Stimulated activated naive CD8-positive, alpha-beta T cell treated with anti-CD3 and anti-CD28 coated beads, Interleukin-15, Interleukin-2, amounts not matched to agents 100 U/mL and 50 U/mL, for 24 hours (primary cell): ENCODE measurements at places on chromosomes 7 and 10.

GRCh38 chr10:34978080-34978479, 112.1 kb downstream of the CUL2 start:
- DNase-seq, result no peak

GRCh38 chr7:149719912-149720335, 53.5 kb downstream of the ZNF467 start:
- DNase-seq, result no peak

DNA sequence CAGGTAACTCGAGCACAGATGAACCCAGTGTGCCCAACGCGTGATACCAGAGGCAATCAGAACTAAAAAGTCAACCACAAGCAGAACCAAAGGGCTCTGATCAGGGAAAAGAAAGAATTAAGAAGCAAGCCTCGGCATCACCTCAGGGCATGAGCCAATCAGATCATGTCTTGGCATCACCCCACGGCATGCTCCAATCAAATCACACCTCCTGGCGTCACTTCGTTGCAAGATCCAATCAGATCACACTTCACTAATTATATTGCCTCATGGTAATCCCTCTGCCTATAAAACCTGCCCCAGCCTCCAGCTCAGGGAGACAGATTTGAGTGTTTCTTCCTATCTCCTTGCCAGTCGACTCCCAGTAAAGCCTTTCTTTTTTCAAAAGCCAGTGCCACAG, 46.8 kb downstream of the TYW1B start:
- DNase-seq, result no peak

DNA sequence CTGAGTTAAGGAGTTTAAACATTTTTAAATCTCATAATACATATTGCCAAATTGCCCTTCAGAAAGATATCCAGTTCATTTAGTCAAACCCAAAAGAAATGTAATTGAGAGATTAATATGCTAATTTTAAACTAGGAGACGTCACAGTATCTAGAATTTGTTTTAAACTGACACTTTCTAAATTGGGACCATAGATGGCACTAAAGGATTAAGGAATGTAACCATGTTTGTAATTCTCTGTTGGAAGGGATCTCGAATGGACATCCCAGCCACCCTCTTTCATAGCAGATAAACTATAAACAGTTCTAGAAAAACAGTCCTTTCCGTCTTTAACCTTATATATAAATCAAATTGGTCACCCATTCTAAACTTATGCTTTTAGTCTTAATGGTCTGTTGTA, 30.0 kb upstream of the SAMD9L start:
- no peak for DNase-seq

DNA sequence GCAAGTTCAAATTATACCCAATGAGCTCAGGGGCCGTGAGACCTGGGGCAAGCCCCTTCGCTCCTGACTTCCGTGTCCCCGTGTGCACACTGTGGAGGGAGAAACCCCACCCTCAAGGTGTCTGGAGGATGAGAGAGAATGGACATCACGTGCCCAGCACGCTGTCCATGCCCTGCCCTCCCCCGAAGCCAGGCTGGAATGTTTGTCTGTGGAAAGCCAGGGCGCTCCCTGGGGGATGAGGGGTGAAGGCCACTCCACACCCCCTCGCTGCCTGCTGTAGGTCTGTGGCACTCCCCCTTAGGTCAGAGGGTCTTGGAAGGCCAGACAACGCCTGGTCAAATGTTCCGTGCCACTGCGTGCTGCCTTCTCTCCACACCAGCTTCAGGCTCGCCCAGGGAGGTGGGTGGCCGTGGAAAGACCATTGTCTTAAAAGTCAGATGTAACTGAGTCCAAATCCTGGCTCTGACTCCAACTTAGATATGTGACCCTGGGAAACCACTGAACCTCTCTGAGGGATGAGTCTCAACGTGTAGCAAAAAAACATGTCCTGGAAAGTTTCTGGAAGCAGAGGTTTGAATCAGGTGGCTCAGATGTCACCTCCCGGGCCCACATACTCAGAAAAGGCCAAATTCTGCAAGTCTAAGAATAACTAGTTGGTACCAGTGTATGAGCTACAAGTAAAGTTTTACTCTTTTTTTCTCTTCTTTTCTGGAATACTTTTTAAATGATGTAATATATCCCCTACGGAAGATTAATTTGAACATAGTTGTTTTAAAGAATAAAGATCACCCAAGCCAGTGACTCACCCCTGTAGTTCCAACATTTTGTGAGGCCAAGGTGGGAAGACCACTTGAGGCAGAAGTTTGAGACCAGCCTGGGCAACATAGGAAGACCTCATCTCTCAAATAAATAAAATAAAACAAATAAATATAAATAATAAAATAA, 24.9 kb downstream of the RCC1L start:
- no peak for DNase-seq

GRCh38 chr10:124701881-124702656, 42.1 kb downstream of the FAM53B start:
- DNase-seq, result peak; percentile 54

DNA sequence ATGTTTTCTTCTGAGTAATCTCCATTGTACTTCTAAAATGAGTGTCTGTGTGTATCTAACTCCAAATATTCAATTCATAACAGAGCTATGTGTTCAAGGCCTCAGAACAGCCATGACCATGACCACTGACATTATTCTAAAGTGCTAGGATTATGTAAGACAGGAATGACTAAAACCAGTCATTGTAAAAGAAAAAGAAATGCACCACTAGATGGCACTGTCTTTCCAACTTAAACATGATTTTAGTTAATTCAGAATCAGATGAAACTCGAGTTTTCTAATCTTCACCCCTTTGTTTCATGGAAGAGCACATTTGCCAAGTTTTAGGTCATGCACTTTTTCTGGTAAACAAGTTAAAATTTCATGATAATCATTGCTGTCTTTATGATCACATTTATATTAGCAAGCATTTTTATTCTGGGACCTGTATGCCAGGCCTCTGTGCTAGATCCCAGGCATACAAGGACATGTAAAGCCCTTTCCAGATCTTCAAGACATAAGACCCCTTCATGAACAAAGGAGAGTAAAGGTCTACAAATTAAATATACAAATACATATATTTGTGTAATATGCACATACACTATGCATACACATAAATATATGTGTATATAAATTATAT, 26.1 kb upstream of the RSU1 start:
- DNase-seq, result no peak

DNA sequence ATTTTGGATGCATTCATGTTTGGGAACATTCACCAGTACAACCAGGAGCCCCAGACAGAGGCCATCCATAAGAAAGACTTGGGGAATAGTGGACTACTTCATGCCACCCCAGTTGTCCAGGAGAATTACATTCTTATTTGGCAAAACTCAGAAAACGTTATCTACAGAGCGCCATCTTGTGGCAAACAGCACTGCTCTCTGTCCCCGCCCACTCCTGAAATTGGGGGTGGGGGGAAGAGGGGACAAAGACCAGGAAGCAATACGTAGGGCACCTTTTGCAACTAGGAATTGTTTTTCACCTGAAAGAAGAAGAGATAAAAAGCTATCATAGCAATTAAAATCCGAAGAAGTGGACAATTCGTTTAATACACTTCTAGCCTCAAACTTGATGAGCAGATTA, 134.6 kb upstream of the MGMT start:
- peak; percentile 25 for DNase-seq

- no peak for DNase-seq
These were observed 24.7 kb downstream of the ST7 start for GRCh38 chr7:116978006-116978405.

- DNase-seq, result no peak
These were observed 1.0 kb upstream of the HOXA11 start for GRCh38 chr7:27185854-27186667.

- DNase-seq, result no peak
These were observed 50.6 kb downstream of the PARD3 start for GRCh38 chr10:34764472-34764946.

GRCh38 chr7:111535142-111535870, 27.0 kb downstream of the IMMP2L start:
- no peak for DNase-seq

- peak; percentile 6 for DNase-seq
These were observed at the start of gene TMEM229A for GRCh38 chr7:124032369-124033094. Gene TMEM229A, minus strand, starts transcription at chr7:124033067. Its CDS starts 64 bp downstream, at chr7:124033003.

DNA sequence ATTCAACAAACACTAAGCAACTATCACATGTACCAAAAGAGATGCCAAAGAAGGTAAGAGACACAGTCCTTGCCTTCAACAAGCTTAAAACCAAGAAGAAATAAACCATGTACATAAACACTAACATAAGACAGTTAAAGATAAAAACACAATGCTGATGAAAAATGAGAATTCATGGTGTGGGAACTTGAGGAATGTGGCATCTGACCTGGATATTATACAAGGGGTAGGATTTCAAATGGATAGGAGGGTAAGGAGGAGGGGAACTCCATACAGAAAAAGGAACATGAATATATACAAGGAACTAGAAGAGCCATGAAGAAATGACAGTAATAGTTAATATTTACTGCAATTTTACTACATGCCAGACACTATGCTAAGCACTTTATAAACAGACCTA, 11.0 kb downstream of the HIBADH start:
- DNase-seq, result no peak

GRCh38 chr7:23357190-23358093, 58.3 kb downstream of the MALSU1 start:
- no peak for DNase-seq
